ENCODE measurements at places on chromosomes 11 and 22. TPM values are rescaled to one million over a fixed set of nuclear protein-coding genes. Genes with fewer than 3 reads are reported as not detected.

- no peak for DNase-seq
Observed at GRCh38 chr11:119957951-119958350, 180.0 kb downstream of the TRIM29 start.

DNA sequence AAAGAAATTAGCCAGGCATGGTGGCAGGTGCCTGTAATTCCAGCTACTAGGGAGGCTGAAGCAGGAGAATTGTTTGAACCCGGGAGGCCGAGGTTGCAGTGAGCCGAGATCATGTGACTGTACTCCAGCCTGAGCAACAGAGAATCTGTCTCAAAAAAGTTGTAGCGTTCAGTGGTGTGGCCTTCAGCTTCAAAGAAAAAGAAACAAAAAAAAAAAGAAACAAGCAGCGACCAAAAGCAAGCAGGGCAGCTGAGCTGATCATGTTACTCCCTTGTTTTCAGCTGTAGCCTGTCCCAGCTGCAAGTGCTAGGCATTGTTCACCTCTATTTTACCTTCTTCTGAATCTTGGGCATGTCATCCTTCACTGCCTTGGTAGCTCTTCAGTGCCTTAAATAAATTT is 37.0 kb downstream of the SFI1 start:
- no peak for DNase-seq

- no peak for DNase-seq
Observed at GRCh38 chr22:42860968-42861367, 3.9 kb upstream of the ARFGAP3 start.

The HSCB gene
- 16.5 TPM for total RNA-seq

The DDX17 gene
- 358 TPM for total RNA-seq

The PATE2 gene
- total RNA-seq = not detected
